ENCODE measurements at places on chromosomes 13 and 19. TPM values are rescaled to one million over a fixed set of nuclear protein-coding genes. Genes with fewer than 3 reads are reported as not detected.

GRCh38 chr13:95644601-95645052 is at the start of gene DZIP1:
Gene DZIP1, minus strand, starts transcription at chr13:95644706. Its CDS starts 2,677 bp downstream, at chr13:95642029.
- H3K4me1 ChIP-seq, result no peaks in the 10 kb centered on the region
- H3K4me3 ChIP-seq, result peak within 1 kb of the TSS; percentile 89
- H3K36me3 ChIP-seq, result no peaks in the 10 kb centered on the region
- peak; percentile 85 for DNase-seq
- peak within 1 kb of the TSS; percentile 85 for H3K27ac ChIP-seq

BEST2 gene
- not detected for total RNA-seq

DNA sequence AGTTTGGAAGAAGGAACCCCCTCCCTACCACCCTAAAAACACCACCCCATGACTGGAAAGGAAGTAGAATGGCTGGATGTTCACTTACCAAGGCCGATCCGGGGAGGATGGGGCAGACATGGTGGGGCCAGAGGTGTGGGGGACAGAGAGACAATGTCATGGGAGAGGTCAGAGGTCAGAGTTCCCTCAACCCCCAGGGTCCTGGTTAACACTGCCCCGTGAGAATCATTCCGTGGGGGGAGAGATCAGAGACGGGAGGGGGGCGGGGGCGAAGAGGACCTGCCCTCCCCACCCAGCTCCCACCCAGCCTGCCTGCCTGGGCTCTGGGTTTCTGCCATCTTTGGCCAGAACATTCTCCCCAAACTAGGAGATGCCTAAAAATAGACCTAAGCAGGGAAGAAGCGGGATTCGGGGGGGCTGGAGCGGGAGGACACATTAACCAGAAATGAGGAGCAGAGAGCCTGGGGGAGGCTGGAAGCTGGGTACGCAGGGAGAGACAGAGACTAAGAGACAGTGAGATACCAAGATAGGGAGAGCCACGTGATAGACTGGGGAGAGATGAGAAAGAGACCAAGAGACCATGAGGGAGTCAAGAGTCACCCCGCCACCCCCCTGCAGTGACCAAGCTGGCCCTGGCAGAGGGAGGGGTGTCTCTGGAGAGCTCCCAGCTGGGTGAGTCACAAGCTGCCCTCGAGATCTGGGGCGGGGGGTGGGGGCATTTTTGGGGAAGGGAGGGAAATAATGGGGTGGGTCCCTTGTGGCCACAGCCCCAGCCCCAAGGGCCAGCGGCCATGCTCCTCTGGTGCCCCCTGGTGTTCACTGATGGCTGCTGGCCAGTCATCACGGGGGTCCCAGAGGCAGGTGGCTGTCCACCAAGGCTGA is 6.1 kb upstream of the KANK2 start:
- peak; percentile 89 for DNase-seq
- peaks cover 42% of the 10 kb centered on the region for H3K4me1 ChIP-seq
- peak overlapping the region; percentile 92 for H3K27ac ChIP-seq
- peaks cover 15% of the 10 kb centered on the region for H3K36me3 ChIP-seq
- H3K27me3 ChIP-seq, result no peaks in the 10 kb centered on the region

NXNL1 gene
- total RNA-seq, result not detected

DNA sequence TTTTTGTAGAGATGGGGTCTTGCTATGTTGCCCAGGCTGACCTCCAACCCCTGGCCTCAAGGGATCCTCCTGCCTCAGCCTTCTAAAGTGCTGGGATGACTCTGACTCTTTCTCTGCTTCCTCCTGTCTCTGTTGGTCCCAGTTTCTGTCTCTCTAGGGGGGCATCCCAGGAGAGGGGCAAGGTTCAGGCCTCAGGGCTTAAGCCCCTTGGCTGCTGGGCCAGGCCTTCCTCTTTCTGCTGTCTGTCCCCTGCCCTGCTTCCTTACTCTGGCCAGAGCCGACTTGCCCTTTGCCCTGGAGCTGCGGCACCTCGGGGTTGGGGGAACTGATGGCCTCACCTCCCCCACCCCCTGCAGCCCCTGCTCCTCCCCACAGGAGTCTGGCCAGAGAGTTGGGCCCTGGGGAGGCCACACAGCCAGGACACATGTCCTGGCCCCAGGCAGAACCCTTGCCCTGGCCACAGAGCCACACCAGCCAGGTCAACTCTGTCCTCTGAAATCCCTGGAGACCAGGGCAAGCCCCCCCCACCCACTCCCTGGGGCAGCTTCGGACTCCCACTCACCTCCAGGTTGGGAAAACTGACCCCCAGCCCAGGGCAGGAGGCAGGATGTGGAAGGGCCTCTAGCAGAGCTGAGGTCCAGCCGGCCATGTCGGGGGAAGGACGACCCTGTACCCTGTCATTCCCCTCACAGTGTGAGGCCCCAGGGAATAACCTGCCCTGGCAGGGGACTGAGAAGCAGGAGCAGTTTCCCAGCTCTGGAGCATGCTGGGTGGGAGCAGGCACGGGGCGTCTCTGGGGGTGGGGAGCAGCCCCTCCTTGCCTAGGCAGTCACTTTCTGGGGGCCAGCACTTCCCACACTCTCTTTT is 23.7 kb downstream of the CEBPA start:
- H3K27me3 ChIP-seq, result peaks cover 5% of the 10 kb centered on the region
- no peaks in the 10 kb centered on the region for H3K4me1 ChIP-seq
- no peak overlapping the region for H3K27ac ChIP-seq
- no peak for DNase-seq
- H3K4me3 ChIP-seq, result no peak overlapping the region
